ENCODE measurements at places on chromosomes 3 and 15. TPM values are rescaled to one million over a fixed set of nuclear protein-coding genes. Genes with fewer than 3 reads are reported as not detected.

DNA sequence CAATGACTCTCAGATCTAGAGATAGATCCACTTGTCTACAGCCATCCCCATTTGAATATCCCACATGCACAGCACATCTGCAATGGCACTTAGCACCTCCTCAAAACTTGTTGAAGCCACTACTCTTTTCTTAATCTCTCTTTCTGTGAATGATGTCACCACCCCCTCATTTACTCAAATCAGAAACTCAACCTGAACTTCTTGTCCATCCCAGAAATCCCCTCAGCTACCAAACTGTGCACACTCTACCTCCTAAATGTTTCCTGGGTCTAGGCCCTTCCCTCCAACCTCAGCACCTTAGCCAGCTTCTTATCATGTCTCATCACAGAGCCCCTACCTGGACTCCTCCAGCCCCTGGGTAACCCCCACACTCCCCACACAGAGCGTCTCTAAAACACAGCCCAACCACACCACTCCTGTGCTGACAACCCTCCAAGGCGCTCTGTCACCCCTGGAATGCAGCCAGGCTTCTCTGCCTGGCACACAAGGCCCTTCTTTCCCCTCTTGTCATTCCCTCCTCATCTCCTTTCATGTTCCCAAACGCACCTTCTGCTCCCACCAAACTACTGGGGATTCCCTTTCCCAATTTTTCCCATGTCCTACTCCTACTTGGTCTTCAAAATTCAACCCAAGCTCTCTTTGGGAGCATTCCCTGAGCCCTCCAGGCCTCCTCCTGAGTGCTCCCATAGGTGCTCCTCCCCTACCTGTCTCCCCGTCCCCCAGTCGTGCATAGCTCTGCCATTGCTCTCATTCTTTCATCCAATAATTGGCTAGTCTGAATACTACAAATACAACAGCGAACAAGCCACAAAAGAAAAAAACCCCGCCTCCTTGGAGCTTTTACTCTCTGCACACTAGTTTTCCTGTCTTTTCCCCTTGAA is 39.8 kb upstream of the ZBTB38 start:
- H3K4me1 ChIP-seq: no peaks in the 10 kb centered on the region
- H3K27ac ChIP-seq: no peak overlapping the region
- H3K27me3 ChIP-seq: no peaks in the 10 kb centered on the region
- H3K4me3 ChIP-seq: no peak overlapping the region

Gene ZBBX
- total RNA-seq: 0.13 TPM

GRCh38 chr3:105806359-105806758 is 62.5 kb downstream of the CBLB start:
- DNase-seq: peak; percentile 33
- peaks cover 5% of the 10 kb centered on the region for H3K4me1 ChIP-seq
- no peak overlapping the region for H3K4me3 ChIP-seq
- no peaks in the 10 kb centered on the region for H3K36me3 ChIP-seq
- H3K27ac ChIP-seq: no peak overlapping the region

Gene TATDN2
- total RNA-seq: 8.2 TPM

DNA sequence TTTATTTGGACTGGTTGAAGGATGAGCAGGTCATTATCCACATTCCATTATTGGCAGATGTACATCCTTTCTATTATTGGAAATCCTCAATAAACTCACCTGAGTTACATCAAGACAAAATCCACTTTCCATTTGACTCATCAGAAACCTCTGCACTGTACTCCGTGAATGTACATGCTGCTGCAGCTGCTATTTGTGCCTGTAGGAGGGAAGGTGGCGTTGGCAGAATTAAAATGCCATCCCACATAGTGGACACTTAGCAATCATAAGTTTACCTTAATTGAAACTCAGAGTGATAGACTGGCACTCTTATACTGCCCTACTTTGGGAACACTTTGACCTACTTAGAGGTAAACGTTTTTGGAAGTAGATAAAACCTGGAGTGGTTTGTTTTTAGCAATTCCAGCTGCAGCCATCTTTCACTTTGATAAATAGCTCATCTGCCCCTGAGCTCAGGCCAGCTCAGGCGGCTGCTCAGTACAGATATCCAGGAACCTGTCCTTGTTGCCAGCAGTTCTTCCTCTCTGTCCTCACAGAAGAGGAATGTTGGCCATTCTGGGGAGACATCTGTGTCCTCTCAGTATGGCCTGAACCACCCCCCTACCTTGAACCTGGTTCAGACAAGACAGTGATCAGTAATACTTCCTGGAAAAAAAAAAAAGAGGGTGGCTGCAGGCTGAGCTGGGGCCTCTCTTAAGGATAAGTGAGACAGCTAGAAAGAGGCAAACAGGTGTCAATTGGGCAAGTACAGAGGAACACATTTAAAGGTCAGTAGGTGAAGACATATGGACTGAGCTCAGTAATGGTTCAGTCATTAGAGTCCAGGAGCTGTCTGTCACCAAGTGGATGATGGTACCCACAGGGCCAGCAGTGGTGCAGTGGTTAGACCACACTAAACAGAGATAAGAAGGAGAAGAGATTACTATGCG is 153.4 kb upstream of the UMPS start:
- no peak overlapping the region for H3K27ac ChIP-seq
- H3K4me1 ChIP-seq: no peaks in the 10 kb centered on the region
- DNase-seq: peak; percentile 51
- H3K36me3 ChIP-seq: no peaks in the 10 kb centered on the region
- H3K27me3 ChIP-seq: no peaks in the 10 kb centered on the region

Gene LIPC
- total RNA-seq: 0.44 TPM

- no peaks in the 10 kb centered on the region for H3K36me3 ChIP-seq
- no peak overlapping the region for H3K4me3 ChIP-seq
- DNase-seq: no peak
- no peaks in the 10 kb centered on the region for H3K4me1 ChIP-seq
- H3K27ac ChIP-seq: no peak overlapping the region
- no peaks in the 10 kb centered on the region for H3K27me3 ChIP-seq
These were observed 9.7 kb downstream of the GABPB1 start for GRCh38 chr15:50345298-50345697.

GRCh38 chr15:60511351-60512031 is 32.5 kb upstream of the ICE2 start:
- H3K4me3 ChIP-seq: no peak overlapping the region
- peaks cover 6% of the 10 kb centered on the region for H3K4me1 ChIP-seq
- H3K27ac ChIP-seq: no peak overlapping the region
- H3K36me3 ChIP-seq: peaks cover 8% of the 10 kb centered on the region
- DNase-seq: peak; percentile 82

Gene NAALADL2
- 17.4 TPM for total RNA-seq

Gene SEMA6D
- total RNA-seq: 44.9 TPM

DNA sequence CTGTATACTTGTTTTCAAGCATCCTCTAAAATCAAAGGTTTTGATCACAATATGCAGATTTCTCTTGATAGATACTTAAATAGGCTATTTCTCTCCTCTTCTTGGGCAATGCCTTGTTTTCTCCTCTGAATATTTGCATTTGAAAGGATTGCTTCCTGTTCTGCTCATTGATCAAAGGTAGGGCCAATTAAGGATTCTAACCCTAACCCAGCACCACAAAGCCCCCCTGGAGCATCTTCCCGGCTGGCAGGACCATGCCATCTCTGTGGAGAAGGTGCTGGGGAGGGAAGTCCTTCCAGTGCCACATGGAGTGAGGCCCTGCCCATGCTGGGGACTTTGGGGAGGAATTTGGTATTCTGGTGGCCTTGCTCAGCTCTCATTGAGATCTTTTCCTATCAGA is 11.3 kb upstream of the NIPA2 start:
- H3K27ac ChIP-seq: no peak overlapping the region
- H3K36me3 ChIP-seq: peaks cover 11% of the 10 kb centered on the region
- no peak for DNase-seq
- no peak overlapping the region for H3K4me3 ChIP-seq

- no peaks in the 10 kb centered on the region for H3K27me3 ChIP-seq
- H3K4me1 ChIP-seq: no peaks in the 10 kb centered on the region
- H3K4me3 ChIP-seq: no peak overlapping the region
- DNase-seq: no peak
- no peak overlapping the region for H3K27ac ChIP-seq
- no peaks in the 10 kb centered on the region for H3K36me3 ChIP-seq
These were observed 332.3 kb downstream of the ERC2 start for GRCh38 chr3:56135941-56136340.

Gene PLD1
- total RNA-seq: 20.0 TPM

DNA sequence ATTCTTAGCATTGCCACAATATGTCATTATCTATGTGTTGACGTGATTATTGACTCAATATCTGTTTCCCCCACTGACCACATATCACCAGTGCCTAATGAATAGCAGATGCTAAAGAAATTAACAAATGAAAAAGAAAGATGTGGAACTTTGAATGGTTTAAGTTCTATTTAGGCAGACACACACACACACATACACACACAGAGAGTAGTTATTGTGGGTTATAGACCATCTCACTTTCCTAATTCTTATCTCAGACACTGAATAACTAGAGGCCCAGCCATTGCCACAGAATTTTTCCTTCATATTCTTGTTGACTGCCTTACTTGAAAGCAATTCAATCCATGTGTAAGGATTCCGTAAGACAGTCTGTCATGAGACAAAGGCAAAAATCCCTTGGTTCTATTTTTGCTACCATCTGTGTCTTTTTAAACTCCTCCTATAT is 61.9 kb upstream of the PHLDB2 start:
- no peaks in the 10 kb centered on the region for H3K27me3 ChIP-seq
- DNase-seq: peak; percentile 18
- H3K4me3 ChIP-seq: no peak overlapping the region
- H3K4me1 ChIP-seq: peaks cover 2% of the 10 kb centered on the region
- H3K27ac ChIP-seq: no peak overlapping the region

GRCh38 chr3:45486926-45487325 is 98.5 kb downstream of the LARS2 start:
- no peaks in the 10 kb centered on the region for H3K4me1 ChIP-seq
- no peak overlapping the region for H3K27ac ChIP-seq
- no peak overlapping the region for H3K4me3 ChIP-seq

DNA sequence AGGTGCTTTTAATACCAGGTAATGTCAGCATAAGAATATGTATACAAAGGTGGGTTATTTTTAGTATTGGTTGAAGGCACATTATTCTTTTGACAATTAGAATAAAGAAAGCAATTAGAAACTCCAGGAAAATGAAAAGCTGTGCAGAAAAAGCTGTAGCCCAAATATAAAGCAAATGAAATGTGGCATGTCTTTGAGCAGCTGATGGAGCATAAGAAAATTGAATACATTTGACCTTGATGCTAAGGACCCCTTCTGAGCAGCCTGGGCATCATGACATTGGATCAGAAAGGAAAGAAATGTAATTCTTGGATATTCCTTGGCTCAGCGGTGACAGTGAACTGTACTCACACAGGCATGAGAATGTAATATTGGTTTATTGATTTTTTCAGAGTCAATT is 8.0 kb upstream of the ISLR start:
- H3K27ac ChIP-seq: no peak overlapping the region
- no peaks in the 10 kb centered on the region for H3K27me3 ChIP-seq
- no peak for DNase-seq
- H3K4me1 ChIP-seq: peaks cover 27% of the 10 kb centered on the region
- H3K36me3 ChIP-seq: no peaks in the 10 kb centered on the region
- no peak overlapping the region for H3K4me3 ChIP-seq

Gene BTLA
- total RNA-seq: 0.18 TPM

DNA sequence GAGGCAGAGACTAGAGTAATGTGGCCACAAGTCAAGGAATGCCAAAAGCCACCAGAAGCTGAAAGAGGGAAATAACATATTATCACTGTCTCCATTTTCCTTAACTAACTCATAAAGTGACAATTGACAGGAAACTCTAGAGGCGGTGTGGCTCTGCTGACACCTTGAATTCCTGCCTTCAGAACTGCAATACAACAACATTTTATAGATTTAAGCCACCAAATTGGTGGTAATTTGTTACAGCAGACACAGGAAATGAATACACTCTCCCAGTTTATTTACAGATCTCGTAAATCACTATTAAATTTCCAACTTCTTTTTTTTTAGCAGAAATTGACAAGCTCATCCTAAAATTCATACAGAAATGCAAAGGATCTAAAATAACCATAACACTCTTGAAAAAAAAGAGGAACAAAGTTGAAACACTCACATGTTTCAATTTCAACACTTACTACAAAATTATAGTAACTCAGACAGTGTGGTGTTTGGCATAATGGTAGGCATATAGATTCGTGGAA is 449.9 kb downstream of the OTOL1 start:
- no peaks in the 10 kb centered on the region for H3K27me3 ChIP-seq
- no peak overlapping the region for H3K27ac ChIP-seq
- no peaks in the 10 kb centered on the region for H3K36me3 ChIP-seq
- no peak overlapping the region for H3K4me3 ChIP-seq

DNA sequence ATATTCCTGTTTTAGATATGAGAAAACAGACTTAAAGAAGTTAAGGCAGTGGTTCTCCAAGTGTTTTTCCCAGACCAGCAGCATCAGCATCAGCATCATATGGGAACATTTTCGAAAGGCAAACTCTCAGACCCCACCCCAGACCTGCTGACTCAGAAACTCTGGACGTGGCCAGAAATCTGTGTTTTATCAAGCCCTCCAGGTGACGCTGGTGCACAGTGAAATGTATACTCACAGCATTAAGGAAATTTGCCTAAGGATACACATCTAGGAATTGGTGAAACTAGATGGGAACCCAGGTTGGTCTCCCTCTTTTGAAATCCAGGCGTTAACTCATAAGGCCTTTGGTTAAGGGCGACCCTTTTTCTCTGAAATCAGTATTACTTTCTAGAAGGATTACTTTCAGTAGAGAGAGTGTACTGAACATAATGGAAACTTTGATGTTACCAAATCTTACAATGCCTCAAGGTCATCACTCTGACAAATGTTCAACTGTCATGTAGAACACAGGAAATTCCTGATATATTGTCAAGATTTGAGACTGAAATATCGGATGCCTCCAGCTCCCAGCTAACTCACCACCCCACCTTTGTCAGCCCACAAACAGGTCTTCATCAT is 910.2 kb downstream of the ROBO1 start:
- peak; percentile 39 for DNase-seq
- no peaks in the 10 kb centered on the region for H3K4me1 ChIP-seq
- no peaks in the 10 kb centered on the region for H3K36me3 ChIP-seq
- no peak overlapping the region for H3K4me3 ChIP-seq

DNA sequence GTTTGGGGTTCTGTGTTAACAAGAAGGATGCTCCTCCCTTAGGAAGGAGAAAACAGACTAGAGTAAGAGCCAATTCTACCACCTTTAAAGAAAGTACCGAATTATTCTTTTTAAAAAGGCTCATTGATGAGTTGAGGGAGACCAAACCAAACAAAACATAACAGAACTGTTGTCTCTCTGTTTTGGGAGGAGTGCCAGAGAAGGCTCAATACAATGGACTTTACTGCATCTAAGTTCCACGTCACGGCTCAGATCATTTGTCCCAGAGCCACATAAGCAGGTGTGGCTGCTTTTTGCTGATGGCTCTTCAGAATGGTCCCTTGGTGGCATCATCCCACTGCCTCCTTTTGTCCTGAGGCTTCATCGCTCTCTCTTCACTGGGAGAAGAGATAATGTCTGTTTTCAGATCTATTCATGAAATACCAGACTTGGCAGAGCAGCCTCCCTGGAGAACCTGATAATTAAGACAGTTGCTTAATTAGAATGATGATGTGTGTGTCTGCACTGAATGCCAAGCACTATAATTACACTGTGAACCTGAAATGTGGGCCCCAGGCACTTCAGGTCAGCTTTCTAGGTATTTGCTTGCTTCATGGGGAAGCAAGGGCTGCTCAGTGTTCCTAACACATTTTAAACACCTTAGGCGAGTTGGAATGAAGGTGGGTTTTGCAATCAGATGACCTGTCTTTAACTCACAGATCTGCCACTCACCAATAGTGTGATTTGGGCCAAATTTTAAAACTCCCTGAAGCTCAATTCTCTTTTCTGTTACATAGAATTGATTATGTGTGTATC is 335.2 kb upstream of the MCTP2 start:
- H3K27me3 ChIP-seq: no peaks in the 10 kb centered on the region
- H3K4me3 ChIP-seq: no peak overlapping the region
- peak; percentile 25 for DNase-seq

- peak; percentile 24 for DNase-seq
- no peak overlapping the region for H3K27ac ChIP-seq
- no peaks in the 10 kb centered on the region for H3K27me3 ChIP-seq
- H3K36me3 ChIP-seq: peaks cover 2% of the 10 kb centered on the region
These were observed 55.2 kb downstream of the TMOD3 start for GRCh38 chr15:51884517-51885236.

Measured in muscle of leg (tissue), 16 donors.